ENCODE measurements at places on chromosomes 11 and 22. TPM values are rescaled to one million over a fixed set of nuclear protein-coding genes. Genes with fewer than 3 reads are reported as not detected.

Gene TEAD1
- total RNA-seq = 45.9 TPM

Gene NOX4
- total RNA-seq = not detected

Gene PDGFB
- total RNA-seq = 3.2 TPM

Gene SLC22A6
- total RNA-seq = not detected

Gene PRRG4
- total RNA-seq = 1.7 TPM

Gene ZNF408
- total RNA-seq = 17.0 TPM

Gene BRSK2
- 6.0 TPM for total RNA-seq
